ENCODE measurements at places on chromosomes 7 and 10. TPM values are rescaled to one million over a fixed set of nuclear protein-coding genes. Genes with fewer than 3 reads are reported as not detected.

Gene ZNF425
- 0.43 TPM for total RNA-seq

Gene CCDC146
- 1.7 TPM for total RNA-seq

Gene SPRN
- total RNA-seq = not detected

Gene CACNA2D1
- not detected for total RNA-seq

Gene OGA
- total RNA-seq = 113 TPM

Gene RELN
- not detected for total RNA-seq

Gene VPS37D
- total RNA-seq = 0.39 TPM

Gene TRIM50
- not detected for total RNA-seq

Gene SLC26A3
- not detected for total RNA-seq

Gene FZD8
- 0.18 TPM for total RNA-seq

Gene PSMC2
- total RNA-seq = 145 TPM

Gene EPO
- not detected for total RNA-seq

Gene C10orf143
- total RNA-seq = 4.0 TPM

Gene ZCWPW1
- 3.0 TPM for total RNA-seq

Gene ANTXRL
- total RNA-seq = not detected

Gene OR9A2
- total RNA-seq = not detected

Gene NKX1-2
- not detected for total RNA-seq

Gene MBL2
- not detected for total RNA-seq

Gene PDCD4
- total RNA-seq = 69.8 TPM

Gene NXPH1
- not detected for total RNA-seq

Gene PURB
- total RNA-seq = 18.8 TPM

Gene SPDYE1
- not detected for total RNA-seq

Gene PRSS37
- not detected for total RNA-seq

Gene RNF148
- not detected for total RNA-seq

Gene CUZD1
- 1.7 TPM for total RNA-seq

Gene CNPY1
- total RNA-seq = not detected

Gene CCSER2
- total RNA-seq = 85.2 TPM

Gene PODXL
- 0.48 TPM for total RNA-seq

Gene EMX2
- total RNA-seq = not detected

Gene FOXI2
- not detected for total RNA-seq

Gene VIPR2
- 0.42 TPM for total RNA-seq

Gene CISD1
- 49.2 TPM for total RNA-seq
